ENCODE measurements at places on chromosomes 5 and 9. TPM values are rescaled to one million over a fixed set of nuclear protein-coding genes. Genes with fewer than 3 reads are reported as not detected.

GRCh38 chr5:136805466-136805865 is 440.1 kb upstream of the TRPC7 start:
- no peak for DNase-seq

Gene C9orf78
- total RNA-seq, result 101 TPM

- no peak for DNase-seq
These were observed 47.6 kb upstream of the TRAF1 start for GRCh38 chr9:120974181-120974580.

Gene CARTPT
- total RNA-seq, result not detected

DNA sequence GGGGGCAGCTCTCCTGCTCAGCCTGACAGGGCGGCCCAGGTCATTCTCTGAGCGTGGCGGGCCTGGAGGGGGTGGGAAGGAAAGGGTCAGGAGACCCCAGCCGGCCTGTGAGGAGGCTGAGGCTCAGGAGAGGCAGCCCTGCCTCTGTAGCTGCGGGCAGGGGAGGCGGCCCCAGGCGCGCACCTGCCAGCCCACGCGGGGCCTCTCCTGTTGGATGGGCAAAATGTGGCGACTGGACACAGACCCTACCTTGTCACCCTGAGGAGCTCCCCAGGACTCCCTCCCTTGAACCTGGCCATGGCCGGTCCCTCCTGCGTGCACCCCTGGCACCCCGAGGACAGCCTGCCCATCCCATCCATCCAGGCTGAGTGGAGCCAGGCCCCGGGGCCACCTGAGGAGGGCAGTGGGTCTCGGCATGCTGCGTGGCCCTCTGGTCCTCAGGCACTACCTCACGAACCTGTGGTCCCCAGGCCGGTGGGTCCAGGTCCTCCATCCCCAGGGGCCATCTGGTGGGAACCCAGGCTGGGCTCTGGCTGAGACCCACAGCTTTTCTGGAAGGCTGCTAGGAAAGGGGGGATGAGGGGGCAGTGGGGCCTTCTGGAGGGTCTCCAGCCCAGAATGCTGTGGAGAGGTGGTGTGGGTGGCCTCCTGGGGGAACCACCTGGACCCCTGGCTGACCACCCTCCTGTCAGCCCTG is 15.1 kb upstream of the NRARP start:
- no peak for DNase-seq

GRCh38 chr5:38478878-38479277 is 77.6 kb downstream of the LIFR start:
- DNase-seq, result no peak

GRCh38 chr9:87497080-87497603 is 525 bp upstream of the DAPK1 start:
- no peak for DNase-seq

Gene SLC46A2
- total RNA-seq, result not detected

- DNase-seq, result no peak
These were observed 14.0 kb downstream of the NFX1 start for GRCh38 chr9:33304362-33304761.

- DNase-seq, result peak; percentile 93
These were observed 45.2 kb downstream of the CYSTM1 start for GRCh38 chr5:140220032-140220697.

Gene HRCT1
- 3.2 TPM for total RNA-seq

Gene CDH12
- total RNA-seq, result 0.30 TPM

- DNase-seq, result no peak
These were observed 286.9 kb downstream of the FBXL7 start for GRCh38 chr5:15786884-15787283.

Gene OR13C3
- total RNA-seq, result not detected

DNA sequence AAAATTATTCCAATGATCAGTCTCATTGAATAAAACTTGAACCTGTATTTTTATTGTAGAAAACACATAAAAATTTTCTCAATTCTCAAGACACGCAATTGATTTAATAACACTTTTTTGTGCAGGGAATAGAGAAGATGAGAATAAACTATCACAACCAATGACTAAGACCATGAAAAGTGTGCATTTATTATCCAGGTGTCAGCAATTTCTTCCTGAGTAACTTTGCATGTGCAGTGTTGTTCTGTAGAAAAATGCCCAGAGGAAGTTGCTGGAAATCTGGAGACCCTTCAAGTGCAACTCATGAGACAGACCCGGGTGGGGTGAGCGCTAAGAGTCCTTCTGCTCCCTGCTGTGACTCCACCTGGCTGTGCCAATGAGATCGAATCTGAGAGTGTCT is 405.7 kb downstream of the SEMA5A start:
- no peak for DNase-seq

Gene HSD17B3
- 0.37 TPM for total RNA-seq

GRCh38 chr5:81134066-81134465 is 99.1 kb upstream of the CKMT2 start:
- DNase-seq, result no peak

DNA sequence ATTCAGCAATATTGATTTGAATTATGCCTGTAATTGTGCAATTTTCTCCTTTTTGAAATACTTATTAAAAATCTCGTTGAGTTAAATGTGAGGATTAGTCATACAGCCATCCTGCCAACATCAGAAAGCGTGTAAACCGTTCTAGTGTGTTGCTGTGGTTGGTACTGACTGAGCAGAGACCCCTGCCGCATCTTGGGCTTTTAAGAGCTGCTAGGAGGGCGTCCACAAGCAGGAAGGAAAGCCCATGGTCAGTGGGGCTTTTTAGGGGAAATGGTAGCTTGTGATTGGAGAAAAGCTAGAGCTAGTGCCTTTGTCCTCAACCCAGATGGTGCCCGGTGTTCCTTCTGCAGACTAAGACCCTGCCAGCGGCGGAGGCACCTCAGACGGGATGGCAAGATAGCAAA is 1.3 kb downstream of the SDHA start:
- DNase-seq, result peak; percentile 47

Gene CRAT
- total RNA-seq, result 13.4 TPM

DNA sequence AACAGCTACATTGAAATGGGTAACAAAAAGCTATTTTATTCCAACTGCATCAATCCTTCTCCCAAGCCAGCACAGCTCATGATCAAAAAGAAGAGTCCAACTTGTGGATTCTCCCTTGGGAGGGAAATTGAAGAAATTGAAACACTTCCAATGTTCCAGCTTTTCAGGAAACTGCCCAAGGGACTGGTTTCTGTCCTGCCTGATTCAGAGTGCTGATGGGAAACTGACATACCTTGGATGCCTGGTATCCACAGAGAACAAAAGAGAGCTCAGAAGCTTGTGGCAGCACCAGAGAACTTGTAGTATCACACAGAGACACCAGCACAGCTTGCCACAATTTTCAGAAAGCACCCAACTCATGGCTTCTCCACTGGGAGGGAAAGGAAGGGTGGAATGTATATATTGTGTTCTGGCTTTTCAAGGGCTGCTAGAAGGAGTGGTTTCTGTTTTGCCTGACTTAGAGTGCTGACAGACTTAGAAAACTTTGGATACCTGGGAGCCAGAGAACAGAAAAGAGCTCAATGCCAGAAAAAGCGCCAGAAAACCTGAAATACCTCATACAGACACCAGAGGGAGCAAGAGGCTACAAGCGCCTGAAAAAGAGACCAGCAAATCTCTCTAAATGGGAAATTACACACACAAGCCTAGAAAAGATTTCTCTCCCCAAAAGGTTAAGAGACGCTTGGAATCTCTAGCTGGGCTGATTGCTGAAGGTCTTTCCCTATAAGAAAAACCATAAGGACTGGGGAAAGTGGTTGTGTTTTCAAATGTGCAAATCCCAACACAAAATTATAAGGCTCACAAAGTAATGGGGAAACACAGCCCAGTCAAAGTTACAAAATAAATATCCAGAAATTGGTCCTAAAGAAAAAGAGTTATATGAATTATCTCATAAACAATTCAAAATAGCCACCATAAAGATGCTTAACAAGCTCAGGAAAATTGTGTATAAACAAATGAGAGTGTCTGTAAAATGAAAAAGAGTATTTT is 178.8 kb downstream of the SPOCK1 start:
- peak; percentile 73 for DNase-seq

Gene DDX31
- total RNA-seq, result 26.1 TPM

DNA sequence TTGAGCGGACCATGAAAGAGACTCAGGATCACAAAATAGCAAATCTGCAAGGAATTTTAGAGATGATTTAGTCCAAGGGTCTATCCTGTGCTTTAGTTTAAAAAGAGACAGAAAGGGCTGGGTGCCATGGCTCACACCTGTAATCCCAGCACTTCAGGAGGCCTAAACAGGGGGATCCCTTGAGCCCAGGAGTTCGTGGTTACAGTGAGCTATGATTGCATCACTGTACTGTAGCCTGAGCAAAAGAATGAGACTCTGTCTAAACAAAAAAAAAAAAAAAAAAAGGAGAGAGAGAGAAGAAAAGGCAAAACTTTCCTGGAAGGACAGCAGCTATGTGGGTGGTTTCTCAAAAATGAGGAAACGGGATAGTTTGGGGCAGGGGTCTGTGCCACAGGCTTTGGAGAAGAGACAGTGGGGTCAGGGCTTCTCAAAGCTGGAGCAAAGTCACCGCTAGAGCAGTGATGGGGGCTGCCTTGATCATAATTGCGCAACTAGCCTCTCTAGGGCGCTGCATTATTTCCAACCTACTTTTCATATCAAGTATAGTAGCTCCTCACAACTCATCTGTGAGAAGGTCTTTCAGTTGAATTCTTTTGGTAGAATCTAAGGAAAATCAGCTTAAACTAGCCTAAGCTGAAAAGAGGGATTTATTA is 8.5 kb upstream of the ANKH start:
- peak; percentile 55 for DNase-seq

Gene OBP2B
- not detected for total RNA-seq

- DNase-seq, result peak; percentile 90
These were observed 143.0 kb downstream of the GPBP1 start for GRCh38 chr5:57316798-57317327.

DNA sequence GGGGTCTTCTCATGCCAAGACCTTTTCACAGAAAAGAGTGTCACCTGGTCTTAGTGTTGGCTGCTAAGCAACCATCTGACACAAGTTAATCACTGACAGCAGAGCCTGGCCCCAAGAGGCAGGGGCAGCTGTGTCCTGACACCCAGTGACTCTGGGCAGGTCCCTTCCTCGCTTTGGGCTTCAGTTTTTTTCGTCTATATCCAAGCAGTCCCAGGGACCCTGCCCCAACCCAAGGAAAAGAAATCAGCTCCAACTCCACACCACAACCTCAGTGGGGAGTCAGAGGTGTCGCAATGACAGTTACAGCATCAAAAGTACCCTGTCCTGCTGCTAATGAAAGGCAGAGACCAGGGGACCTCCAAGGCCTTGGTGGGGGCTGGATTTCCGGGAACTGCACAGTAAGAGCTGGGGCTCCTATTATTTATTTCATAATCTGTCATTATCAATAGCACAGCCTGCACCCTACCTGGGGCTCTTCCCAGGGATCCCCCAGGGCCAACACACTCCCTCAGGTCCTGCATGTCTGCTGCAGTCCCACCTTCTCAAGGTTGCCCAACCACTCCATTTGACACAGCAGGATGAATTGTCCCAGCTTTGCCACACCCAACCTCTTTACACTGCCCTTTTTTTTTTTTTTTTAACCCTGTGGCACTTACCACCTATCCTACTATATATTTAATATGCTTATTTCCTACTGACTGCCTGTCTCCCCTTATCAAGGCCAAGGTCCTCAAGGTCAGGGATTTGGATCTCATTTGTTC is 9.4 kb downstream of the ANKS6 start:
- no peak for DNase-seq

GRCh38 chr5:89582768-89583339 is 699.9 kb upstream of the MEF2C start:
- no peak for DNase-seq

DNA sequence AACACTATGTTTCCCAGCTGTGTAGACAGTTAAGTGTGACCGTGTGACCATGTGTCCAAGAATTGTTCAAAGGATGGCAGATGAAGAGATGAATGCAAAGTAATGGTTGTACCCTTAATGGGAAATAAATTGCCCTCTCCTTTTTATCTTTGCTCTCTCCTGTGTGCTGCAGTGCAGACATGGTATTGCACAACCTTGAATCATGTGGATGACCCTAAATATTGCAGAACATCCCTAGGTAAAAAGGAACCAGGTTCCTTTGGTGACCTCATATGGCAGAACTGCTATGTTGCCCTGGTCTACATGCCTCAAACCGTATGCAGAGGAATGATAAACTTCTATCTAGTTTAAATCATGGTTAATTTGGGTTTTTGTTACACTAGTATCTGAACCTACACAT is 81.7 kb upstream of the CTNND2 start:
- no peak for DNase-seq

DNA sequence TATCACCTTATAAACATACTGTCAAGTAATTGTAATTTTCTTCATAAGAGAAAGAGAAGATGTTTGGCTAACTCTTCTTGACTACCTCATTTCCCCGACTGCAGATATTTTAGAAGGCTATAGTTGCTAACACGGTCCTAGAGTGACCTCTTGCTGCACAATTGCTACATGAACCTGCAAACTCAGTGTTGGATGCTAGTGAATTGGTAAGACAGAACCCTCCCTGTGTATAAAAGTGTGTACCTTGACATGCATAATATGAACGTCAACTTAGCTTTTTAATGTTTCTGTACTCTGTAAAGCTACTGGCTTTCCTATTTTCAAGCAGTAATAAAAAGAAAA is 46.7 kb upstream of the CER1 start:
- peak; percentile 55 for DNase-seq

Gene ZBTB26
- 4.2 TPM for total RNA-seq

- no peak for DNase-seq
These were observed 60.5 kb downstream of the NUP155 start for GRCh38 chr5:37310360-37310759.

DNA sequence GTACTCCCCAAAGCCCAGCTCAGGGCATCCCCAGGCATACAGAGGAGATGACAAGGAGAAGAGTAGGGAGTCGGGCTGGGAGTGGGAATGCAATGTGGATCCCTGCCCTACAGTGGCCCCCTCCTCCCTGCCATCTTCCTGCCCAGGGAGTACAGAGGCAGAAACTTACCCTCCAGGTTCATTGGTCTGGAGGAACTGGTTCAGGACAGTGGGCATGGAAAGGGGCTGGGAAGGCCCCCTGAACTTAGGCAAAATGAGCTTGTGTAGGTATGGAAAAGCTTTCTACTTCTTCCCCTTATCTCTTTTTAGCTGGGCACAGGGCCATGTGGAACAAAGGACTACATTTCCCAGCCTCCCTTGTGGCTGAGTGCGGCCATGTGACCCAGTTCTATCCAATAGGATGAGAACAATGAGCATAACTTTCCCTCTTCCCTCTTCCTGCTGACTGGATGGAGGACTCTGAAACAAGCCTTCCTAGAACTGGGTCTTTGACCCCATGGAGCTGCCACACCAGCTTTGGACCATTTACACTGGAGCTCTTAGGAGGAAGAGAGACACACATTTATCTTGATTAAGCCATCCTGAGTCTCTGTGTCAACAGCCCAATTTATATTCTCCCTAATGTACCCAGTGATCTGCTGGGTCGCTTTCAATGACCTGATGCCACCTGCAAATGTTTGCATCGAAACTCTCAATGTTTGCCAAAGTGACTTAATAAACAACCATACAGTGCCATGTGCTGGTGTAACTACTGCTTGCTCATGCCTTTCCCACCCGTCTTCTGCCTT is 25.0 kb upstream of the HMCN2 start:
- peak; percentile 74 for DNase-seq

- DNase-seq, result no peak
These were observed 16.8 kb downstream of the FAM78A start for GRCh38 chr9:131259432-131259898.
